Stimulated activated CD8-positive, alpha-beta memory T cell treated with anti-CD3 and anti-CD28 coated beads, Interleukin-7, amount 100 ng/mL, for 1 hour (primary cell): ENCODE measurements at places on chromosomes 4 and X.

- DNase-seq = no peak
Measured at GRCh38 chrX:19057856-19058255, 64.4 kb downstream of the ADGRG2 start.

DNA sequence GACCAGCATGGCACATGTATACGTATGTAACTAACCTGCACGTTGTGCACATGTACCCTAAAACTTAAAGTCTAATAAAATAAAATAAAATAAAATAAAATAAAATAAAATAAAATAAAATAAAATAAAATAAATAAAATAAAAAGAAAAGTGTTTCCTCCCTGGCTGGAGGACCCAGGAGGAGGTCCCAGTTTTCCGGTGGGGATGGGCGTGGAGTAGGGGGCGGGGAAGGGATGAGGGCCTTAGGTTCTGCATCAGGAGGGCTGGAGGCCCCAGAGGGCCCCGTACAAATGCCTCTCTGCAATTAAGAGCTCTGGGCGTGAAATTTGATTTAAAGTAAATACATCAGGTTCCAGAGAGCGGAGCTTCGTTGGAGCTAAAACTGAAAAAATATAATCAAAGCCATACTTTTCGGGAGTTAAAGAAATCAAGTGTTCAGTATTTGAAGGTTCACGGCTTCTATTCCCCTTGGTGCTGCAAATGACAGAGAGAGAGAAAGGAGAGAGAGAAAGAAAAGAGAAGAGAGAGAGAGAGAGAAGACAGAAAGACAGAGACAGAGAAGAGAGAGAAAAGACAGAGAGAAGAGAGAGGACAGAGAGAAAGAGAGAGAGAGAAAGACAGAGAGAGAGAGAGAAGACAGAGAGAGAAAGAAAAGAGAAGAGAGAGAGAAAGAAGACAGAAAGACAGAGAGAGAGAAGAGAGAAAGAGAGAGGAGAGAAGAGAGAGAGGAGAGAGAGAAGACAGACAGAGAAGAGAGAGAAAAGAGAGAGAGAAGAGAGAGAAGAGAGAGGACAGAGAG, 8.7 kb upstream of the SHOX start:
- DNase-seq = no peak

- DNase-seq = no peak
Measured at GRCh38 chr4:77911842-77912450, 49.3 kb downstream of the MRPL1 start.

DNA sequence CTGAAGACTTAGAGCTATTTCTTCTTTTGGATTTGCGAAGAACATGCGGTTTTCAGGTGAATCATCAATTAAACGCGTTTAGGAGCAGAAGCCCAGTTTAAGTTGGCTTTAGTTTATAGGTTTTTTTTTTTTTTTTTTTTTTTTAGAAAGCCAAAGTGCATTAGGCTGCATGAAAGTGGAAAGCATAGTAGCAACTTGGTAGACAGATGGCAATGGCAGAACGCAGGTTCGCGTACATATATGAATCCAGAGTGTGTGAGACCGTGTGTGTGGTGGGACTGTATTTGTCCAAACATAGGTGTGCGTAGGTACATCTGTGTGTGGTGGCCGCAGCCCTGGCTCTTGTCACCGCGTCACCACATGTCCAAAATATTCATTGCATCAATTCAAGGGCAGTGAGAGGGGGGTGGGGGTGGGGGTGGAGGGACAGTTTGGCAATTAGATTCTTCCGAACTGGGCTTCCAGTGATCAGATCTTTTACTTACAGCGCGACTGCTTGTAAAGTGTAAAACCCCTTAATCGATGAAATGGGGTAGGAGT, 901 bp downstream of the JADE1 start:
- DNase-seq = no peak

DNA sequence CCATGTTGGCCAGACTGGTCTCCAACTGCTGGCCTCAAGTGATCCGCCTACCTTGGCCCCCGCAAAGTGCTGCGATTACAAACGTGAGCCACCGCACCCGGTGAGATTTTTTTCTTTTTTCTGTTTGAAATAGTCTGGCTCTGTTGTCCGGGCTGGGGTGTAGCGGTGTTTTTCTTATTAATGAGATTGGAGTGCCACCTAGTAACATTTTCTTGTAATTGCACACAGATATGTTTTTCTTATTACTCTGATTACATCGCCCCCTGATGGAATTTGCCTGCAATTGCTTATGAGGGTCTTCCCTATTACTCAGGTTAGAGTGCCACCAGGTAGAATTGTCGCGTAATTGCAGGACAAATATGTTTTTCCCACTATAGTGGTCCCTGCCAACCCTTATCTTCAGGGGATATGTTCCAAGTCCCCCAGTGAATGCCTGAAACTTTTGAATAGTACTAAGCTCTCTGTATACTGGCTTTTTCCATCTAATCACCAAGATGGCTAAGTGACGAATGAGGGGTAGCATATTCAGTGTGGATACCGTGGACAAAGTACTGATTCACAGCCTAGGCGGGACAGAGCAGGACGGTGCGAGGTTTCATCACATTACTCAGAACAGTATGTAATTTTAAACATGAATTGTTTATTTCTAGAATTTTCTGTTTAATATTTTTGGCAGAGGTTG, 8.6 kb upstream of the PDHA1 start:
- DNase-seq = no peak

DNA sequence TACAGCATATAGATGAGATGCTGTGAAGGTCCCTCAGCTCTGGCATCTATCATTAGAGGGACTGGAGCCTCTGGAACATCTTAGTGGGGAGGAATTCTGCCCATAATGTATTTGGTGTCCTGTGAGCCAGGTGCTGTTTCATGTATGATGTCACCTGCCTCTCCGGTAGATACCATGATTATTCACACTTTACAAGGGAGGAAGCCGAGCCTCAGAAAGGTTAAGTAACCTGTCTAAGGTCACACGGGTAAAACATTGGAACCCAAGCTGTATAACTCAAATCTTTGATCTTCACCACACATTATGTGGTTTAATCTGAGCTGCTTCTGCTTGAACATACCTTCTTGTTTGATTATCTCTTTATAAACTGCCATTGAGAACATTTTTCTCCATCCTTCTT, 442.8 kb downstream of the BCOR start:
- no peak for DNase-seq

DNA sequence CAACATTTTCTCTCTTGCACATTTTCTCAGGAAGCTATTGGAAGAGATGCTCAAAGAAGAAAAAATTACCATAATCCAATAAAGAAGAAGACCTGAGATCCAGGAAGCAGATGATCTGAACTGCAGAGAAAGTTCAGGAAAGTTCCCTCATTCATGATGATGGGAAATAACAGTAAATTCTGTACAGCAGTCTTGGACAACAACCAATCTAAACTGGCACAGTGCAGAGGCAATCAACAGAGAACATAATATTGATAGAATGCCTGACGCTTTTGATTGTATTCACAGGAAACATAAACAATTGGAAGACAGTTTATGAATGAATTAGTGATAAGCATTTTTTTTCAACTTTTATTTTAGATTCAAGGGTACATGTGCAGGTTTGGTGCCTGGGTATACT, 428.9 kb downstream of the KCTD8 start:
- no peak for DNase-seq

DNA sequence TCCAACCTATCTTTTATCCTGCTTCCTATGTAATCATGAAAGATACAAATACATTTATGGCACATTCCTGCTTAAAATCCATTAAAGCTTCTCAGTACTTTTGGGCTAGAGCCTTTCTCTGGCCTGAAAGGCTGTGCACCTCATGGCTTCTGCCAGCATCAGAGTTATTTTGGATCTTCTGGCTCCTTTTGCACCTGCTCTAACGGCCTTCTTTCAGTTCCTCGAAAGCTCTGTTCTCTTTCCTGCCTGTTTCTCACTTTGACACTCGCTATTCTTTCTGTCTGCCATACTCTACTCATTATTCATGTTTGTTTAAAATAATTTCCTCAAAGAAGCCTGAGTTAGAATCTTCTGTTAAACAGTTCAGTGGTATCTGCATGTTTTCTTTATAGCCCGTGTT, 86.0 kb downstream of the LRP2BP start:
- no peak for DNase-seq

- no peak for DNase-seq
Measured at GRCh38 chr4:134027931-134028330, 173.7 kb downstream of the PABPC4L start.

DNA sequence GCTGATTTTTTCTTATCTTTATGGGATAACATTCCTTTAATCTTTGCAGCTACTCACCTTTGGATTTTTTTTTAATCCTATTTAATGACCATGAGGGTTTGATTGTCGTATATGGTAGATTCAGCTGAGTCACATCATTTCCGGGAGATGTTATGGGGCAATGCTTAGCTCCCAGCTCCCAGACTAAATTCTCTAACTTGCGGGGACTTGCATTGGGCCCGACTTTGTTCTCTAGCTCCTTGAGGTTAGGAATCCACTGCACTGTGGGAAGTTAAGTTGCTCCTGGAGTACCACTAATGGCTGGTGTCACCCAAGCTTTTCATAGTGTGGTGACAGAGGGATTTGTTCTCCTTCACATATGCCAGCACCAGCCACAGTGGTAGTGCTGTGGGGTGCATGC, 287.4 kb downstream of the TECRL start:
- DNase-seq = no peak

DNA sequence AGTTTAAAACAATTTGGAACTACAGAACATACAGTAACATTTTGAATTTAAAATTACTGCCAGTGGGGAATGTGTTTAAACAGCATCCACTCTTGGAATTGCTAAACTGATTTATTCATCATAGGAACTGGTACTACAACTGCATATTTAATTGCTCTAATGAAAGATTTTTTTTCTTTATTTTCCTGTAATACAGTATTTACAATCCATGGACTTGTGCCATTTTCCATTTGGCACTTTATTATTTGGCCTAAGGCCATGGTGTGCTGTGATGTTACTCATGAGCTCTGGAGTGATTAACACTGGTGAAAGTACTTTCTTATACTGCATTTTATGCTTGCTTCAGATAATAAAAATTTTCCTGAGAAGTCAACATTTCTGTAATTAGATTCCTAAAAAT, 69.7 kb upstream of the NUDT6 start:
- DNase-seq = no peak

DNA sequence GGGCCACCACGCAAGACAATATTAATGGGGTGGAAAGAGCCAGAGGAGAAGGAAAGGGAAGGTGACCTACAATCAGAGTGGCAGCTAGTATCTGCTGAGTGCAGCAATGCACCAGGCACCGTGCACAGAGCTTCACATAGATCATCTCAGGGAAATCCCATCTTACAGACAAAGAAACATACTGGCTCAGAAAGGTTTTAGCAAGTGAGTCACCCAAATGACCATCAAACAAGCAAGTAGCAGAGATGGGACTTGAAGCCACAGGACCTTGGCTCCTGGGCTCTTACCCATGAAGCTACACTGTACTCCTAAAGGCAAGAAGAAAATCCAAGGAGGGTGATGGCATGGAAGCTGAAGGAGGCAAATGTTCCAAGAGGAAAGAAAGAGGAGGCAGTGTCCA, 6.8 kb downstream of the ANXA5 start:
- no peak for DNase-seq

DNA sequence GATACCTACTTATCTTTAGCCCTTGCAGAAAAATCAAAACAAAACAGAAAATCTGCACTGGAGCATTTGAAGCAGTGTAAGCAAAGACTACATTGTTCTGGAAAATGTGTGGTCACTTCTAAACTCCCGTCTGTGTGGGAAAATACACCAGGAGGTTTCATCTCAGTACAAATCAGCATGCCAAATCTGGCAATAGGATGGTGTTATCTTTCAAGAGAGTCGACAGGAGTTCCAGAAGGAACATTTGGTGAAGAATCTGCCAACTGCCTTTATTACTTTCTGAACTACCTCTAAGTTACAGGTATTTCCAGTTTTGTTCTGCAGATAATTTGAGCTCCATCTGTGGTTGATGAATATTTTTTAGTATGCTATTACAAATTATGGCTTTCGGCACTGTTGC, 1348.0 kb downstream of the RAPGEF2 start:
- DNase-seq = no peak

DNA sequence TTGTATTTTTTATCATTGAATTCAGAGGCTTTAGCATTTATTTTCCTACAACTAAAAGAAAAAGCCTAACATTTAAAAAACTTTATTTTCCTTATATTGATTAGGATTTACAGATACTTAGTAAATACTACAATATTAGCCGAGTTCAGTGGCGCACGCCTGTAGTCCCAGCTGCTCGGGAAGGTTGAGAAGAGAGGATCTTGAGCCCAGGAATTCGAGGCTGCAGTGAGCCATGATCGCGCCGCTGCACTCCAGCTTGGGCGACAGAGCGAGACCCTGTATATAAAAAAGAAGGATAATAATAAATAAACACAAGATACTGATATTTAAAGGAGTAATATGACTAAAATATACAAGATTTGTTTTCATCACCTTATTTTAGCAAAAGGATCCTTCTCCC, 681 bp upstream of the UPF3B start:
- no peak for DNase-seq

- no peak for DNase-seq
Measured at GRCh38 chrX:38151441-38151840, 69.2 kb downstream of the SRPX start.

- DNase-seq = no peak
Measured at GRCh38 chr4:40621229-40621591, 8.5 kb downstream of the RBM47 start.

DNA sequence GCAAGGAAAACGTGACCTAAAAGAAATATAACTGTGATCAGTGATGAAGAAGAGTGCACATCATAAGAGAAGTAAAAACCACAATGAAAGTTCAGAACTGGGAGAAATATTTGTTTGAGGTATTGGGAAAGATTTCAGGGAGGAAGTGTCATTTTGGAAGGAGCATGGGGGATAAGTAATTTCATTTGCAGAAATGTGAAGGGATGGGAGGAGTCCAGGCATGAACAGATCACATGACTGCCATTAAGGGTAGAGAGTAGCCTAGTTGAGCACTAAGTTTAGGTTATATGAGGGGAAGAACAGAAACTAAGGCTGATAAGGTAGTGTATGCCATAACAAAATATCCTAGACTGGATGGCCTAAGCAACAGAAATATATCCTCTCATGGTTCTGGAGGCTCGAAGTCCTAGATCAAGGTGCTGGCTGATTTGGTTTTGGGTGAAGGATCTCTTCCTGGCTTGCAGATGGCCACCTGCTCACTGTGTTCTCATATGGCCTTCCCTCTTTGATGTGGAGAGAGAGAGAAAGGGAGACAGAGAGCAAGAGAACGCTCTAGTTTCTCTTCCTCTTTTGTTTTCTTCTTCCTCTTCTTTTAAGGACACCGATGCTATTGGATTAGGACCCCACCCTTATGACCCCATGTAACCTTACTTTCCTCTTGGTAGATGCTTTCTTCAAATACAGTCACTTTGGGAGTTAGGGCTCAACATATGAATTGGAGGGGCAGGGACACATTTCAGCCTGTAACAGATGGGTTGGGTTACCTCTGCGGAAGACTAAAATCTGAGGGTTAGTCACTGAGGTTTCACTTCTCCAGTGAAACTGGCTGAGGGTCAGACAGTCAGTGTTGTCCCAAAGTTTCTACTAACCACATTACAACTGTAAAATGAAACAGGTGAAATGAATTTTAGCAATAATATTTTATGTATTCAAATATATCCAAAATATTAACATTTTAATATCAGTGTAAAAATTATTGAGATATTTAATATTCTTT, 77.9 kb downstream of the EGF start:
- DNase-seq = no peak
